ENCODE measurements at places on chromosomes 7 and 10.

GRCh38 chr7:151012031-151012692, 12.1 kb downstream of the ATG9B start:
- no peak for DNase-seq

GRCh38 chr7:116512520-116513188, 12.2 kb upstream of the CAV1 start:
- DNase-seq, result no peak

DNA sequence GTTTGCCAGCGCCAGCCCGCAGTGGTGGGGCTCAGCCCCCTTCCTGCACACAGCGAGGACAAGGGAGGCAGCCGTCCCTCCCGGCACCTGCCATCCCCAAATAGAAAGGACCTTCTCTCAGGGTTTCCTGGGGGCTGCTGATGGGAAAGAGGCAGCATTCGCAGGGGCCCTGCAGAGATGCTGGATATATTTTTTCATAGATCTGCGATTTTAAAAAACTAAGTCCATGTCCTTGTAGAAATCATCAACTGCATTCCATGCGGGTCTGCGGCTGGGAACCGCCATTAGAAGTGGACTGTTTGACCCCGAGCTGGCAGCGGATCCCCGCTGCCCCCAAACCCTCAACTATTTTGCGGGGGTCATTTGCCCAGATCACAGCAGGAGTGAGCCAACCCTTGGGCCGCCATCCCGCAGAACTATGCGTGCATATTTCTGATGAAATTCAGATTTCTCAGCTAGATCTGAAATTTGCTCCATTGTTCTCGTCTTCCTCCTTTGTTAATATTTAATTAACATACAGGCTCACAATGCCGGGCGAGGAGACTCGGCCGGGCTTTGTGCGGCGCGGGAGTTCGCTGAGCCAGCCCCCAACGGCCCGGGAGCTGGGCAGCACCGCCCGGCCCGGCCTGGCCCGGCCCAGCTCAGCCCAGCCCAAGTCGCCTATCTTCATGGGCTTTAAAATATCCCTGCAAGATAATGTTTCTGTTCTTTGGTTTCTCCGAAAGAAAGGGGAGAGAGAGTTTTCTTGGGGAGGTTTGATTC, 2.0 kb downstream of the EN2 start:
- no peak for DNase-seq

DNA sequence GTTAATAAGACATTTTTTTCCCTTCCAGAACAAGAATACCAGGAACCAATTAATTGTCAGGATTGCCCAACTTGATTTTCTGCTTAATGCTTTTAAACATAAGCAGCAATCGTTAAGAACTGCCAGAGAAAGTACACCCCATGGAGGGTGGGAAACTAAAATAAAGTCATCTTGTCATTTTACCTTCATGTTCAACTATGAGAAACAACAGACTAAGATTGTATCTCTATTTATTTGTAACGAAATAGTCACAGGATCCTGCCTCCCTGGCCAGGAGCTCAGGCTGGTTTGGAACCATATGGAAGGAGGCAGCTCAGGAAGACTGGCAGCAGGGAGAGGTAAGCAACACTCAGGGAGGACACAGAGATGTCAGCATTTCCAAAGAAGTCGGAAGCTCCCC, 129.6 kb downstream of the TNS3 start:
- DNase-seq, result no peak

GRCh38 chr10:61317706-61318105, 135.5 kb downstream of the TMEM26 start:
- DNase-seq, result no peak

- DNase-seq, result peak; percentile 42
These were observed 35.4 kb downstream of the C7orf25 start for GRCh38 chr7:42876182-42877068.

- DNase-seq, result no peak
These were observed 26.4 kb downstream of the STEAP1 start for GRCh38 chr7:90180649-90181048.

Measured in NCI-H1105 treated with DMSO at 0.1 percent for 48 hours (cell line).